ENCODE measurements at places on chromosomes 7 and 10.
A peak's percentile ranks its signal among the peaks of the same experiment; 100 is the strongest.

- no peak for DNase-seq
Measured at GRCh38 chr7:22338877-22339276, 18.1 kb downstream of the RAPGEF5 start.

GRCh38 chr10:22434521-22434920, 89.2 kb downstream of the SPAG6 start:
- DNase-seq: no peak

- DNase-seq: no peak
Measured at GRCh38 chr10:31920538-31920937, 8.1 kb downstream of the ARHGAP12 start.

DNA sequence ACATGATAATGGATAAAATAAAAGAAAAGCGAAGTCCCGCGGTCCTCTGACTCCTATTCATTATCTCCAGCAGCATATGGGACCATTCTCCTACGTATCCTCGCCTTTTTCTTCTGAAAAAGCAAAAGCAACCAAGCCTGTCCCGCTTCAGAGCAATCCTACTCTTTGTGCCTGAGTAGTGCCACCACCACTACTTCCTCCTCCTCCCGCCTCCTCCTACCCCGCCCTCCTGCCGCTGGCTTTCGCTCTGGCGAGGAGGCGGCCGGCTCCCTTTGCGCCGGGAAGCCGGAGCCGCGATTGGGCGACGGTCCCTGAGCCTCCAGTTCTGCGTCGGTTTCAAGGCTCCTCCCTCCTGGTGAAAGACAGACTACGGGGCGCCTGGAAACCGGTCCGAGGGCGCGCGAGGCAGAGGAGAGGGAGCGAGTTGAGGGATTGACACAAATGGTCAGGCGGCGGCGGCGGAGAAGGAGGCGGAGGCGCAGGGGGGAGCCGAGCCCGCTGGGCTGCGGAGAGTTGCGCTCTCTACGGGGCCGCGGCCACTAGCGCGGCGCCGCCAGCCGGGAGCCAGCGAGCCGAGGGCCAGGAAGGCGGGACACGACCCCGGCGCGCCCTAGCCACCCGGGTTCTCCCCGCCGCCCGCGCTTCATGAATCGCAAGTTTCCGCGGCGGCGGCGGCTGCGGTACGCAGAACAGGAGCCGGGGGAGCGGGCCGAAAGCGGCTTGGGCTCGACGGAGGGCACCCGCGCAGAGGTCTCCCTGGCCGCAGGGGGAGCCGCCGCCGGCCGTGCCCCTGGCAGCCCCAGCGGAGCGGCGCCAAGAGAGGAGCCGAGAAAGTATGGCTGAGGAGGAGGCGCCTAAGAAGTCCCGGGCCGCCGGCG, at the start of gene FZD1:
Gene FZD1 (plus strand): TSS at position 388 of the 878 bp plus-strand sequence. CDS start 448 bp downstream, at position 836.
- DNase-seq: peak; percentile 96

DNA sequence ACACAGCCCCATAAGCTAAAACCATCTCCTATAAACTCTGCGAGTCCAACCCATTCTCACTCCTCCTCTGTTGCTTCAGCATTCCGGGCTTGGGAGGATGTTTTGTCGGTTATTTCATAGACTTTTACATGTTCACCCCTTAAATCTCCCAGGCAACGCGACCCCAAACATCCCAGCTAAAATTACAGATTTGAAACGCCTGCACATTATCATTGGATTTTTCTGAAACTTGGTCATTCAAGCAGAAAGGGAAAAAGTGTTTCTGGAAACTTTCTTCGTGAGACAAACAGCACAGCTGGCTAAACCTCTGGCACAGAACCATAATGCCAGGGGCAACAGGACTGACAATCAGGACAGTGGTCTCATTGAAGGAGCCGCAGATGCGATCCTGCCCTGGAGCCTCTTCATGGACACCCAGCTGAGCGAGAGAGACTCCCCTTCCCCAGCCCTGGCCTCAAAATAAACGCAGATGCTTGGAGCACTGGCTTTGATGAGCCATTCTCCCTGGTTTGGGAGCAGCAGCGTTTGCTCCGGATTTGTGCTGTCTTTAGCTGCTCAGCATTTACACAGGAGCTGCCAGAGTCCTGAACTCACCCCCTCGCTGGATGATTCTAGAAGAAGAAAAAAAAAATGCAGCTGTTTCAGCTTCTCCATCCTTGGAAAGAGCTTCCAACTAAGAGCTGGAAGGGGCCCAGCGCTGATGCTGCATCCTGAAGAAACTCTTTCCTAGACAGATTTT, 30.1 kb downstream of the AFAP1L2 start:
- no peak for DNase-seq

DNA sequence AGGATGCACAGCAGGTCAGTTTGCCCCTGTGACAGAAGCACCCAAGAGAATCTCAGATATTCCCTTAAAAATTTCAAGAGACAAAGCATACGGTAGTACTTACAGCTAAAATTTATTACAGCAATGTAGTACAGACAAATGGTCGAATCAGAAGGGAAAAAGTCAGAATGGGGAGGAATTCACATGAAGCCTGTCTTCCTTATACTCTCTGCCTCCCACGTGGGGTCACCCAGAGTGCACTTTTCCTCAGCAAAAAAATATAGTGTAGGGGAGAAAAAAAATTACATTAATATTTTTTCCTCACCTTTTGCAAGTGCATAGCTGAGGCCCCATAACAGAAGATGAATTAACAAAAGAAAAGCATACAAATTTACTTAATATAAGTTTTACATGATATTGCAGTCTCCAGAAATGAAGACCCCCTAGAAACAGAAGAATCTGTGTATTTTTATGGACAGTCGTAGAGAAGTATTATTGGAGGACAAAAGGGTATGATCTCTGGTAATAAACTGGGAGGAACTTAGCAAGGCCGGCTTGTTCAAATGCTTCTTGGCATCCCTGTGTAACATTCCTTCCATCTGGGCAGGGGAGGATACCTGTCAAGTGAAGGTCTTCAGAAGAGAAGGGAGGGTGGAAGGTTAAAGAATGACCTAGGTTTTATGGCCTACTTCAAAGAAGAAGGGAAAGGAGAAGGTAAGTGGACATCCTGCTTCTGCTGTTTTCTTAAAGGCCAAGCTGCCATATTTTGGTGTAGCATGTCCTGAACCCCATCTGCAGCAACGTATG, 270.6 kb upstream of the MAGI2 start:
- no peak for DNase-seq

DNA sequence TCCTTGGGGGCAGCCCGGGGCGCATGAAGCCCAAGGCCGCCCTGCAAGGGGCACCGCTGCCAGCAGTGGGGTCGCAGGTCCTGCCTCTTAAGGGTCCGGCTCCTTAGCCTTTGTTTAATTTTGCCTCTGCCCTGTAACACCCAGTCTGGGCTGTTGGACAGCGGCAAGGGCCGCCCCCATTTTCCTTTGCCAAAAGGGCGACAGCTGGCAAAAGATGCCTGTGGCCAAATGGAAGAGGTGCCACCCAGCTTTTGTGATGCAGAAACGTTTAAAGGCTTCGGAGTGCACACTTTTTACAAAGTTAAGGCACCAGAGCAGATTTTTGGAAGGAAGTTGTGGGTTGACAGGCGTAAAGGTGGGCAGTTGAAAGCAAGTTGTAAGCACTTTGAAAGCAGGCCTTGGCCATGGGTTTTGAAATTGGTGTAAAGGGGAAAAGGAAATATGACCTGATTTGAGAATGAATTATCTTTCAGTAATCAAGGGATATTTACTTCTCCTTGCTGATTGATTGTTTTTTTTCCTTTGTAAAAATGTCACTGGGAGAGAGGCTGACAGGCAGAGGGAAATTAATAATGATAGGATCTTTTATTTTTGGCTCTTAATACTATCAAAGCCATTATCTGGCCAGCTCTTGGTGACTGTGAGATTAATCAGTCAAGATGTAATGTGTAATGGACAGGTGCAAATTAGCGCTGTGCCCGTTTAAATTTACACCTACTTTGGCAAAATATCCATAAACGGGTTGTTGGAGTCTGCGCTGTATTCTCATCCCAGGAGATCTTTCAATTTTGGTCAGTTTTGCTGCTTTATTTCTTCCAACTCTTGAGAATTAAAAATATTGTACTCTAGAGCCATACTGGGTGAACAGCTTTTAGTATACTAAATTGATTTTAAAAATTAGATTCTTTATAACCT, 1.2 kb downstream of the CASD1 start:
- DNase-seq: no peak

- no peak for DNase-seq
Measured at GRCh38 chr7:132836746-132837145, 245.1 kb downstream of the CHCHD3 start.

DNA sequence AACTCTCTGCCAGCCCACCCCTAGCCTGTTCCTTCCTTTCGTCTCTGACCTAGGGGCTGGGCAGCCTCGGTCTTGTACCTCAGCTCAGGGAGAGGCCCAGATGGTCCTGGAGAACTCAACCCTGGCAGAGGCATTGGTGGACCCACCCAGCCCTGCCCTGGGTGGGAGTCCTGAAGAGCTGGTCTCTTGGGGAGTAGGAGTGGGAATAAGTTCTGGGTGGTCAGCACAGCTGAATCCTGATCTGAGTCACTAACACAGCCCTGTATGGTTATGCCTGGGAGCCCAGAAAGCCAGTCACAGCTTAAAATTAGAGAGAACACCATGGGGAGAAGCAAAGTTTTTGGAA, 84.0 kb downstream of the SORBS1 start:
- no peak for DNase-seq

GRCh38 chr10:81838950-81839349, 36.0 kb upstream of the NRG3 start:
- DNase-seq: no peak

DNA sequence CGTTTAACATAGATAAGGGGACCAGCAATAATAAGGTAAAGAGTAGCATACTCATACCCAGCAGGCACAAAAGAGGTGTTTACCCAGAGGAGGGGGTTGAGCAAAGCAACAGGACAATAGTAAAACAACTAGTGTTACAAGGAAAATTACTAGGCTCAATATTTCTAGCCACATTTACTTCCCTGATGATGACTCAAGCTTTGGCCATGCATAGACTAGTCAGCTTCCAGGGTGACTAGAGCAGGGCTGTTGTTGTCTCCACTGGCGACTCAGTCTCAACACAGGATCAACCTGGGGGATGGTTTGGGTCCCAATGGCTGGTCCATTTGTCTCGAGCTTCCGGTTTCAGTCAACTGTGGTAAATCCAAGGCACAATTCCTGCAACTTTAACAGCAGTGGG, 217.7 kb upstream of the KCND2 start:
- DNase-seq: peak; percentile 68

- no peak for DNase-seq
Measured at GRCh38 chr7:96740130-96740529, 30.5 kb upstream of the SEM1 start.

DNA sequence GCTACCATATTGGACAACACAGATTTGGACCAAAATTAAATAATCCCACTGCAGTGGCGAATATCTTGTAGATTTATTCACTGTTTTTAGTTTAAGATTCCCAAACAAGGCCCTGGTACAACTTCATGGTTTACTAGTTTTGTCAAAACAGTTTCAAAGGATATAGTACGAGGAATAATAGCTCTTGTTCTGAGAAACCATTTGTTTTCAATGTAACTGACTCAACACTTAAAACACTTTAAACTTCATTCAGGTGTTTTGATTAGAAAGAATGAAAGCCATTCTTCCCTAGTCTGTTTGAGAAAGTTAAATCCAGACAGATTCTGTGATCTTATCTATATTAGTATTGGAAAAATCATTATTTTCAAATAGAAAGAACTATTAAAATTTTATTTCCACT, 276.4 kb upstream of the MKLN1 start:
- no peak for DNase-seq

- no peak for DNase-seq
Measured at GRCh38 chr7:83153419-83153818, 9.3 kb downstream of the PCLO start.

GRCh38 chr10:121911421-121911697, 16.5 kb downstream of the ATE1 start:
- no peak for DNase-seq

DNA sequence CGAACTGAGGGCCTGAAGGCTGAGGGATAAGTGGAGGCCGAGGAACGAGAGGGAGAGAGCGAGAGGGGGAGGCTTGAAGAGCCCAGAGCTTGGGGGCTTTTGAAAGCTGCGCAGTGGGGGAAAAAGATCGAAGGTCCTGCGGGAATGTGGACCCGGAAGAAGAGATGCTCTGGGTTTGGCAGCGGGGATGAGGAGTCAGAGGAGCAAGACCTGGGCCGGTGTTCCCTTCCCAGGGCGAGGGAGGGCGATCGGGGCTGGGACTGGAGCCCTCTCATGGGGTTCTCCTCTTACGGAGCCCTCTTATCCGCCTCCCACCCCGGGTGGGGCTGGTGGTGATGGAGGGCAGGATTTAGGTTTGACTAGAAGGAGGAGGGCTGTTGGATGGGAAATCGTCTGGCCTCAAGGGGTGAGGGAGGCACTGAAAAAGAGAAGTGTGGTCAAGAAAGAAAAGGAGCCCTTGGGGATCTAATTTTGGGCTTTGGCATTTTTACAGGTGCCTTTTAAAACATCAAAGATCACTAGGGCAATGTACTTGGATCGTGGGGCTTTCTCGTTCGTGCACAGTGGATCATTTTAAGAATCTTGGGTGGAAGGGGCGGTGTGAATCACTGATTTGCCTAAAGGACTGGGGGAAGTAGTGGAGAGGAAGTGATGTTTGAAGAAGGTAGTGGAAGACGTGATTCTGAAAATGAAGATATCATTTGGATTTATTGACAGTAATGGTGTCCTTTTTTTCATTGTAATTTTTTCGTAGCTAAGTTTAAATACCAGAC, 637 bp downstream of the SAMD8 start:
- no peak for DNase-seq

DNA sequence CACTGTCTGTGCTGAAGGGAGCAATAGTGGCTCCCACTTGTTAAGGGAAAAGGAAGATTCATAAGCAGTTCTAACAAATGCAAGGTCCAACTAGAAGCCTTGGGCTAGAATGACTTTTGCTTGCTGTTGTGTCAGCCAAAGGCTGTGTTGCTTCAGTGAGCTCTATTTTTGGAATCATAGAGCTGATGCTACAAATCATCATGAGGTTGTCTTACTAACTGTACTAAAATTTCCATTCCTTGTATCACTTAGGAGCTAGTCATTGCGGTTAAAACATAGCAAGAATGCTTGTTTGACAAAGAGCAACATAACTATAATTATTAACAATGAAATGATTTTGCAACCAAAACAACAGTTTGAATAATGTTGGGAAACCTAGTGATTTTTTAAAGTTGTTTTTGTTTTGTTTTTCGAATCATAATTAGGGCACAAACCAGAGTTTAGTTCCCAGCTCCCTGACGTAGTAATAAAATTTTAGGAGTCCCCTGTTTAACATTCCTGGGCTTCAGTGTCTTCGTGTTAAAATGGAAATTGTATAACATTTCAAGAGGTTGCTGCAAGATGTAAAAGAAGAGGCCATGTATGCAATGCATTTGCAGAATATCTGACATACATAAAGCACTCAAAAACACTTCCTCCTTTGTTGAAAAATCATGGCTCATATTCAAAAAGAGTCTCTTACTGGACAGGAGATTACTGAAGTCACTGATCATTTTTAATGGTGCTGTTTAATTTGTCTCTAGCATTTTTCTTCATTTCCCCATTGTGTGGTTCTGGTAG, 183.4 kb downstream of the MACC1 start:
- DNase-seq: peak; percentile 70

DNA sequence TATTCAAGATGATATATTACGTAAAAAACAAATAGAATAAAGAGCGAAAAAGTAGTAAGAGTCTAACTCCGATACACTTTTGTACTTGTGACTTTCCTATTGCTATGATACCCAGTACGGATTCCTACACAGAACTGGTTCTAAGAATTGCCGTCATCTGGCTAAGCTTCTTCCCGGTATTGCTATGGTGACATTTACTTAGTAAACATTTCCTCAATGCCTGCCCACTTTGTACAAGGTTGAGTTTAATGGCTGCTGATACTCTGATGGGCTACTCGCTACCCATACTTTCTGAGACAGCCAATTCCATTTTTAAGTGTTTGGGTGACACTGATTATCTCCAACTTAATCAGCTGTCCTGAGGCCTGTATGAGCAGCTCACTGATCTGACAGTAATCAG, 55.6 kb downstream of the OSBPL3 start:
- DNase-seq: no peak

All from foreskin keratinocyte (primary cell).